ENCODE measurements at places on chromosomes 2 and 18.

DNA sequence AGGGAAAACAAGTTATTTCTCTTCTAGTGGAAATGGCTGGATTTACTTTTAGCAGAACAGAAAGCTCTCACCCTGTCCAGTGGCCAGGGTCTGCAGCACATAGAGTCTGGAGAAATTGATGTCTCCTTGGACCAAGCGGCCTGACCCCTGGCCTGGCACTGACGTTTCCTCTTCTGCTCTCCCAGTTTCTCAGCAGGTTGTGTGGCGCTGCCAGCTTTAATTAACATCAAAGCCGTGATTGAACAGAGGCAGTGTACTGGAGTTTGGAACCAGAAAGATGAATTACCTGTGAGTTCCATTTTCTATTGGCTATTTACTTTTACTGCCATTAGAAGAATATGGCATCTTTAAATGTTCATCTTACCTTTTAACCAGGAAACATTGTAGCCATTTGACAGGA lies 20.9 kb downstream of the CD8A start:
- no peak for DNase-seq

- no peak for DNase-seq
Measured at GRCh38 chr2:110166266-110166665, 38.5 kb downstream of the NPHP1 start.

DNA sequence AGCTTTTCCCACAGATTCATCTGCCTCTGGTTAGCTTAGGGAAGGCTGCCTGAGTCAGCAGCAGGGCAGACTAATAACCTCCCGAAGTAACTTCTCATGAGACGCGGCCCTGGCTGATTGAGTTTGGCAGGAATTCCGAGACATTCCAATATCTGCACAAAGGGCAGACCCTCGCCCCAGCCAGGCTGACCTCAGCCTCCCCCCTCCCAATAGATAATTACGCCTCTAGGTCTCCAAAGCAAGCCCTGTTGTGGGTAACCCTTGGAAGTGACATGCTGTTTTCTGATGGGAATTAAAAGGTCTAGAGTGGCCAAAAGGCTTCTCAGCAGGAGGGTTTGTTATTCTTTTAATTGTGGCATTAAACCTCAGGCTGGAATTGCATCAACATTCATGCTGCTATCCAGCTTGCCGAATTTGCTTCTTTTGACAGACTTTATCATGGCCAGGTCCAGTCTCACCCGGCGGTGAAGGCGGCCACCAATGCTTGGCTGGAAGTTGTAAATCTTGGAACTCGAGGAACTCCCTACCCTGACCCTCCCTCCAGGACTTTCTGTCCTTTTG lies 98.0 kb upstream of the SLC14A2 start:
- no peak for DNase-seq

GRCh38 chr18:36889321-36889720 lies 60.4 kb downstream of the KIAA1328 start:
- DNase-seq: no peak

GRCh38 chr2:1459727-1460126 lies 46.5 kb downstream of the TPO start:
- no peak for DNase-seq

- no peak for DNase-seq
Measured at GRCh38 chr18:63464434-63464833, 12.3 kb upstream of the SERPINB5 start.

DNA sequence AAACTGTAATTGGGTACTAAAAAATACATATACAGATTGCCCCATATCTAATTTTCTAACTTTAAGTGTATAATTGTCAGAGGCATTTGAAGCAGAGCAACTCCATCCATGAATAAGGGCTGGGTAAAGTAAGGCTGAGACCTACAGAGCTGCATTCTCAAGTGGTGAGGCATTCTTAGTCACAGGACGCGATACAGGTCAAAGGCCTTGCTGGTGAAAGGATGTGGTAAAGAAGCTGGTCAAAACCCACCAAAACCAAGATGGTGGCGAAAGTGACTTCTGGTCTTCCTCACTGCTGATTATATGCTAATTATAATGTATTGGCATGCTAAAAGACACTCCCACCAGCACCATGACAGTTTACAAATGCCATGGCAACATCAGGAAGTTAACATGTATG lies 50.0 kb downstream of the SLC8A1 start:
- no peak for DNase-seq

GRCh38 chr2:98623657-98624056 lies 15.3 kb downstream of the UNC50 start:
- no peak for DNase-seq

GRCh38 chr2:197628043-197628500 lies 47.3 kb downstream of the RFTN2 start:
- DNase-seq: no peak

DNA sequence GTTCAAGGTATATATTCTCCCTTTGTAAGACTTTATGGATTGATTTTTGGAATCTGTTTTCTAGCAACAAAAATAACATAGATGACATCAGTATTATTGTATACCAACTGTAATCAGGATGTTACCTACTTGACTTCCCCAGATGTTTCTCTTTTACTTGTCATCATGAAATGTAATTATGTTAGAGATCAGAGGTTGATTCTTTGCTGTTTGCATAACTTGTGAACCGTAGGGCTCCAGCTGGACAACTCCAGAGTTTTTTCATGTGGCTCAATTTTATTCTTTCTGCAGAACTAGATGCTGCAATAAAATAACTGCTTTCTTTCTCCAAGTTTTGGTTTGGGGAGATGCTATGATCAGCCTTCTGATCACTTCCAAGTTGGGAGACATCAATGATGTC lies 58.1 kb downstream of the SPOPL start:
- no peak for DNase-seq

- no peak for DNase-seq
Measured at GRCh38 chr2:238449241-238449640, 22.5 kb downstream of the ASB1 start.

DNA sequence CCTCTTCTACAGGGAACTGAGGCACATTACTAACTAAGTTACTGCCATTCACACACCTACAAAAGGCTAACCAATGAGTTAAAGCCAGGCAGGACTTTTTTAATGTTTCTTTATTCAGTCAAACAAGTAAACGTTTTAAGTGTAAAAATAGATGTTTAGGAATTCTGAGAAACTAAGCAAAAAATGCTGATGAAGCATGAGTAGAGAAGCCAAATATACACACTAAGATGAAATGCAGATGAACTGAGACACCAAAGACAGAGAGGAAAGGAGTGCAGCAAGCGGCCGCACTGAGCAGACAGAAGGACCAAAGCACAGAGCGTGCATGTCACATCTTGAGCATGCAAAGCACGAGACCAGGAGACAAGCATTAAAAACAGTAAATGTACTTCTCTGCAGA lies 17.9 kb downstream of the L3MBTL4 start:
- no peak for DNase-seq

GRCh38 chr2:84674586-84674985 lies 158.3 kb downstream of the DNAH6 start:
- no peak for DNase-seq

- no peak for DNase-seq
Measured at GRCh38 chr2:169525434-169525833, 15.9 kb downstream of the KLHL41 start.

GRCh38 chr2:132886574-132886973 lies 216.6 kb upstream of the LYPD1 start:
- no peak for DNase-seq

DNA sequence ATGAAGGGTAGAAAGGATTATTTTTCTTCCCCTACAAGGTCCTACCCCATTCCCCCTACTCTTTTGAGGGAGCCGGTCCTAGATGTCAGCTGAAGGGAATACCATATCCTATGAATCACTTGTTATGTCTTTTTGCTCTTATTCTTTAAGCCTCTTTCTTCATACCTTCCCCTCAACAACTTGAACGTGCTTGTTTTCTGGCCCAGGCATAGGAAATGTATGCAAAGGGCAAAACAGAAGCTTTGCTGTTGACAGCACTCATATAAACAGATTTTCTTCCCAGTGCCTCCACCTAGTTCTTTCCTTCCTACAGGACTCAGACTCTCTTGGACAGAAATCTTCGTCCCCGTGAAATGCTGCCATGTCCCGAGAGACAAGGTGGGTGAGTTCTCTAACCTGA lies 64.6 kb downstream of the TMEM17 start:
- DNase-seq: no peak

DNA sequence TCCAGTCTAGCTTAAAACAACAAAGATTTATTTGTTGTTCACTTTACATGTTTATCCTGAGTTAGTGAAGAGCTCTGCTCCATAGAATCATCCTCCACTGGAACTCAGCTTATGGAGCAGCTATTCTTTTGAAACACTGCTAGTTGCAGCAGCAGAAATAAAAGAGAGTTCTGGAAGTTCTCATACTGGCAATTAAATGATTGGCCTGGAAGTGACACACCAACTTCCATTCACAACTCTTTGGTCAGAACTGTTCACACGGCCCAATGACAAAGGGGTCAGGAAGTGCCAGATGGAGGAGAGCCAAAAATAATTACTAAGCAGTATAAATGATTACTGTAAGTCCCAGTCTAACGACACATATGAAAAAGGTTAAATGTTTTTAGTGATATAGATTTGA lies 39.1 kb downstream of the FBXO11 start:
- no peak for DNase-seq

DNA sequence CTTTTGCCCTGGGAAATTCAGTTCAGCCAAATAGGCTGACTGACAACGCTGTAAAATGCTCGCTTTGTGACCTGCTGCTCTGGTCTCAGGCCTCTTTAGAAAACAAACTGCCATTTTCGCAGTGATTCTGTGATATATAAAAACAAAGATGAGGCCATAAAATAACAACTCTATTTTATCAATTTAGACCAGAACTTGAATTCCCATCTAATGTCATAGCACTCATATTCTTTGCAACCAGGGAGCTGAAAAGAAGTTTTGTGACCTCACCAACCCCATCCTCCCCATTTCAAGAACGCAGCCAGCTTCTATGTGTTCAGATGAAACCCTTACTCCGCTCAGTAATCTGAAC lies 40.3 kb downstream of the TCF4 start:
- no peak for DNase-seq

- no peak for DNase-seq
Measured at GRCh38 chr2:6337472-6337820, 528.3 kb downstream of the CMPK2 start.

DNA sequence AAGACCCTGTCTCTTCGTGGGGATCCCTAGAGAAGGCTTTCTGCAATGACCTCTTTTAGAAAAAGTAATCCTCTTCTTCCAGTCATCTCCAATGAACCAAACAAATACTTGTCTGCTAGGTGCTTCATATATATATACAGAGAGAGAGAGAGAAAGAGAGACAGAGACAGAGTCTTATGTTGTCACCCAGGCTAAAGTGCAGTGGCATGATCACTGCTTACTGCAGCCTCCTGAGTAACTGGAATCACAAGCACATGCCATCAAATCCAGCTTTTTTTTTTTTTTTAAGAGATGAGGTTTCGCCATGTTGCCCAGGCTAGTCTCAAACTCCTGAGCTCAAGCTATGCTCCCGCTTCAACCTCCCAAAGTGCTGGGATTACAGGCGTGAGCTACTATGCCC lies 18.6 kb upstream of the PKDCC start:
- no peak for DNase-seq

DNA sequence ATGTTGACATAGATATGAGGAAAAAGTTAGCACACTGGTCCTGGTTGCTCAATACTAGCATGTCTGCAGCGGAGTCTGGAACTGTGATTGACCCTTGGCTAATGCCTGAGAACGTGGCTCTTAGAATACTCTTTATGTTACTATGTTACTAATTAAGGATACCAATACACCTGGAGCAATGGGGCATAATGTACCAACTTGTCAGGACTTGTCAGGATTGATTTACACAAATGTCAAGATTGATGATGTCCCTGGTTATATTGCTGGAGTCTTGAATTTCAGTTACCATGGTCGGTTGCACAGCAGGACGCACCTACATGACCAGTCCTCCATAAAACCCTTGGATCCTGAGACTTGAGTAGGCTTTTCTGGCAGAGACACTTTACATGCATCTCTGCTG lies 810.9 kb downstream of the CPS1 start:
- no peak for DNase-seq

DNA sequence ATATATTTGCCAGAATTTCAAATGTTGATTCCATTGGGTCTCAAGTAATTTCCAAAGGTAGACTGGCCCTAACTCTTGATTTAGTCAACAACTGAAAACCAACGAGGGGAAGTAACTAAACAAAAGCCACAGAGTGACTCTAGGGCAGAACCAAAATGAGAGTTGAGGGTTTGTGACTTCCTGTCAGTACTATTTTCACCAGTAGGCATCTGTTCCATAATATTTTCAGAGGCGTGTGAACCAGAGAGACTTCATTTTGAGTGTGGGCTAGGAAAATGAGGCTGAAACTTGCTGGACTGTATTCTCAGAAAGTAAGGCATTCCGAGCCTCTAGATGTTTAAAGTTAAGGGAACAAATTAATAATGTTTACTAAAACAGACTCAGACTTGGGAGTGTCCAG lies 70.6 kb downstream of the GDF7 start:
- no peak for DNase-seq

DNA sequence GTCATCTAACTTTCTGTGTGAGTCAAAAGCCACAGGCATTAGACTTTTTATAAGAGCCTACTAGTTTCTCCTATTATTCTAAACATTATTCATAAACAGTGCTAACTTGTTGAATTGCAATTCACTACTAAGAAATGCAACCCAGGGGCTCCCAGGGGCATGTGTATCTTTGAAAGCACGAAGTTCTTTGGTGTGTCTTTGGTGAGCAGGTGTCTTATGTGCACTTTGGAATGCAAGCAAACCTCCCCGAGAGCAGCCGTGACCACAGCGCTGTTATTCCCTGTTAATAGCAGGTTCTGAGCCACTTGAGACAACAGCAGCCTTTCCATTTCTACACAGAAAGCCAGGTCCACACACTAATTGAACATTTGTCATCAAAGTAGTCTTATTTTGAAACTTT lies 123.5 kb downstream of the PRKRA start:
- no peak for DNase-seq

DNA sequence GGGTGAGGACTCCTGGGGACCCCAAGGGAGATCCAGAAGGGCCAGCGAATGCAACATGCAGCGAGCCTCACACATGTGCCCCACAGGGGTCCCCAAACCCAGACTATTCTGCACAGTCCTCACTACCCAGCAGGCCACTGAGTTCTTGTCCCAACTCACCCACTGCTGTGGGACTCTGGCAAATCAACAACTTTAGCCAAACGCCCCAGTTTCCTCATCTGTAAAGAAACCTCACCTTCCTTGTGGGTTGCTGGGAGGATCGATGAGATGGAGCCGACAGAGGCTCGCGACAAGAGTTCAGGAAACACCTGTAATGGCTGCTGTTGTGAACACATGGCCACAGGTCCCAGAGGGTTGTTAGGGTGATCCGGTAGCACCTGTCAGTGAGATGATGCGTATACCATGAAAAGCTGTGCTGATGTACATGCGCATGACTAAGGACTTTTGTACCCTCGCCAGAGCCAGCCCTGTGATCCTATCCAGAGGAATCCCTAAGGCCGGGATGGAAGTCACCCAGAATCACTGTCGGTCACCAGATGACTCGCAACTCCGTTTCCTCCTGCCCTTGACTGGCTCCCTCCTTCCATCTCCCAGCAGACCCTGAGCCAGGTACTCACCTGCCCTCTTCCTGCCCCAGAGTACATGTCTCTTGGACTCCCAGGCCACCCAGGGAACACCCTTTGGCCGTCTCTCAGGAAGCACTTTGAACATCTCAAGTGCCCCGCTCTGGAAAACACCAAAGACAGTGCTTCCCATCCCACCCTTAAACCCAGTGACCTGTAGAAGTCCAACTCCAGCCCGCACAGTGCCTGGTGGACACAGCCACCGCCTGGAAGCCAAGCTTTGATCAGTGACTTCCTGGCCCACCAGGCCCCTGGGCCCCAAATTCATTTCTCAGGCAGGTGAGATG lies 103.3 kb upstream of the ID2 start:
- DNase-seq: no peak
